ENCODE measurements at places on chromosomes 11 and 22. TPM values are rescaled to one million over a fixed set of nuclear protein-coding genes. Genes with fewer than 3 reads are reported as not detected.

DNA sequence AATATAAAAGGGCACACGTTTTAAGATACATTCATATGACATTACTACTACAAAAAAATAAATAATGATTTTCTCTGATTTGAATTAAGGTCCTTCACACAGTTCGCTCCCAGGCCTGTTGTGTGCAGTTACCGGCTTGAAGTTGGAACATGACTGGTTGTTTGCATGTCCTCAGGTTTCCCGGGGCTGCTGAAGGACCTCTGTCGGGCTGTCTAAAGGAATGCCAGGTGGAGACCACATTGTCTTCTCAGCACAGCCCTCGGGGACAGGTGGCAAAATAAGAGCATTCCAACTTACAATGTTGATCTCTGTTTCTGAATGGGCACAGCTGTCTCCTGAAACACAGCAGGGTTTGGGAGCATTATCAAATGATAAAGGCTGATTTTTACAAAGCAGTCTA is 14.9 kb downstream of the VSIG10L2 start:
- DNase-seq: no peak

GRCh38 chr22:23718371-23719165 is 27.8 kb downstream of the RGL4 start:
- peak; percentile 51 for DNase-seq

DNA sequence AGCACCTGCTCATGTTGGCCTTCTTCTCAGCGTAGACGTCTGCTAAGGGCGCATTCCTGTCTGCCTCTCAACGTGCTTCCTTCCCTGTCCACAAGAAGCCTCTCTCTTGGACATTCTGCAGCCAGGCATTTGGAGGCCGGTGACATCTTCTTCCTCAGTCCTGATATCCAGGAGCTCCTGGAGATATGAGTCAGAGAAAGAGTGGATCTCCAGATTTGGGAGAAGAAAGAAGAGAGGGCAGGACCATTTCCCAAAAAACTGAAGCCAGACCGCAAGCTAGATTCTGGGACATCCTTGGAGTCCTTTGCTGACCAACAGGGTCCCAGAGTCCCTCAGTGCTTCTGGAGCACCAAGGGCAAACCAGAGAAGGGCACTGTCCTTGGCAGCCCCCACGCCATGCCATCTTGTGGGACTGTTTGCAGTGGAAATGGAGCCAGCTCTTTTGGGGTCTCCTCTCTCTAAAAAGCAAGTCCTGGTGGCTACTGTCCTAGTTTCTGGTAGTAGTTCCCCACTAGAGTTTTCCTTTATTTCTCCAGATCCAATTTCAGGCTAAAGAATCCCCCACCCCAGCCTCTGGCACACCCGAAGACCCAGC is 36.1 kb upstream of the SYT13 start:
- no peak for DNase-seq

NAALADL1 gene
- 0.08 TPM for total RNA-seq

DNA sequence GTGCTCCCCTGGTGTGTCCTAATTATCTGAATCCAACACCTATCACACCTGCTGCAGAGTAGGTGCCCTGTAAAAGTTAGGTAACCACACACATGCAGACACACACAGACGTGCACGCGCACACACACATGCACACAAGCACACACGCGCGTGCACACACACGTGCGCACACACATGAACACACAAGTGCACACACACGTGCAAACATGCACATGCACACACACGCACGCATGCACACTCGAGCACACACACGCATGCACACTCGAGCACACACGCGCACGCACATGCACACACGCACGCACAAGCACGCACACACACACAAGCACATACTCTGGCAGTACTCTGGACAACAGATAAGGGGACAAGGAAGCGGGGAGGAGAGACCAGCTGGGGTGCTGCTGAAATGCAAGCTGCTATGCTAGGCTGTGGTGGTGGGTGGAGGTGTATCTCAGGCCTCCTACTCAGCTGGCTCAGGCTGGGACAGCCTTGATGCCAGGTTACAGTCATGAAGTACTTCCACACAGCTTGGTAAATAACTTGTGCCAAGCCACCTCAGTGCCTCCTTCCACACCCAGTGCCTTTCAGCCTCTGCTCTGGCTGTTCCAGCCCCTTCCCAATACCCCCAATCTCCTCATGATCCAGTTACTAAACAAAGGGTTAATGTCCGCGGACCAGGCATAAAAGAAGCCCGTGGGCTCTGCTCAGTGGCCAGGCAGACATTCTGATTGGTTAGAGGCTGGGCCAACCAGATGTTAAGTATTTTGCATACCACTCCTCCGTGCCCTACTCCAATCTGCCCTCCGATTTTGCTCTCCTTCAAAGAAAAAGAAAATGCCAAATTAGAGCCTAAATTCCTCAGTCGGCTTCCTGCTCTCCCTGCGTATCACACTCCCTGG is 374.1 kb downstream of the TENM4 start:
- no peak for DNase-seq

GRCh38 chr11:131754671-131755070 is 384.3 kb downstream of the NTM start:
- DNase-seq: no peak

- no peak for DNase-seq
These were observed 19.6 kb downstream of the DEPDC5 start for GRCh38 chr22:31773416-31773815.

SEPTIN5 gene
- not detected for total RNA-seq

GVQW3 gene
- 2.1 TPM for total RNA-seq

STIP1 gene
- 342 TPM for total RNA-seq

All from HT-29 (cell line).